ENCODE measurements at places on chromosomes 4 and X. TPM values are rescaled to one million over a fixed set of nuclear protein-coding genes. Genes with fewer than 3 reads are reported as not detected.

DNA sequence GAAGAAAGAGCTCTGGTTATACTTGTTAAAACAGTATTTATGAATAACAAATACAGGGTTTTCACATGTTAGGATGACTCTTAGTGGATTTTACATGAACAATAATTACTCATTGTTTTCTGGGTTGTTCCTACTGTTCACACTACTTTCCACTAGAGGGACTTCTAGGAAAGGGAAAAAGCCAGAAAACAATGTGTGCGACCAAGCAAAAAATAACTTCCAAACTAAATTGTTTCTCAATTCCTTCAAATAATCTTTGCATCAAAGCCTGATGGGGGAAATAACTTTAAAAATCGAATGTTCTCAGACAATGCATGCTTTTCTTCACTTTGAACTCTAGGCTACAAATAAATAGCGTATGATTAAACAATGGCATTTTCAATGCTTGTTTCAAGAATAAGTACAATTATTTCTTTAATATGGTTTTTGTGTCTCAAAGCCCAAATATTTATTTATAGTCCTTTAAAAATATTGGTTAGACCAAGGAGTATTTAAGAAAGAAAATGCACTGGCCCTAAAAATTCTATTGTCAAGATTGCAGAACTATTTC lies 72.1 kb upstream of the ETNPPL start:
- H3K36me3 ChIP-seq, result no peaks in the 10 kb centered on the region
- peak; percentile 53 for DNase-seq
- no peaks in the 10 kb centered on the region for H3K27me3 ChIP-seq

GRCh38 chr4:154869301-154869700 lies 88.2 kb downstream of the RBM46 start:
- no peaks in the 10 kb centered on the region for H3K27me3 ChIP-seq
- H3K36me3 ChIP-seq, result no peaks in the 10 kb centered on the region
- no peak for DNase-seq
- H3K27ac ChIP-seq, result no peak overlapping the region
- no peaks in the 10 kb centered on the region for H3K4me1 ChIP-seq

DNA sequence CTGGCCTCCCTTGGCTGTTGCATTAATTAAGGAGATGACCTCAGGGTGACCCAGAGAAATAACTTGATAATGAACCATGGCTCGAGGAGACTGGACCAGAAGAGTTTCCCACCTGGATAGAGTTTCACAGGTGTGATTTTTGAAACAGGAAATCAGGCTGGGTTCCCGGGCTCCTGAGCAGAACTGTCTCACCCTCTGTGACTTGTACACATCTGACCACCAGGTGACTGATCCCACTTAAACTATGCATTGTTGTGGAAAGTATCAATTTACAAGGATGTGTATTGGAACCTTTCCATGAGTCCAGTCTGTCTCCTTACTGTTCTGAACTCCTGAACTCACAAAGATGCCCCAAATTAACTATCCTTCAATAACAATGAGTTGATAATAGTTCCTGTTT lies 220.3 kb downstream of the PTTG2 start:
- H3K4me3 ChIP-seq, result no peak overlapping the region
- H3K36me3 ChIP-seq, result no peaks in the 10 kb centered on the region
- H3K27ac ChIP-seq, result no peak overlapping the region

F8 gene
- 1.1 TPM for total RNA-seq

DNA sequence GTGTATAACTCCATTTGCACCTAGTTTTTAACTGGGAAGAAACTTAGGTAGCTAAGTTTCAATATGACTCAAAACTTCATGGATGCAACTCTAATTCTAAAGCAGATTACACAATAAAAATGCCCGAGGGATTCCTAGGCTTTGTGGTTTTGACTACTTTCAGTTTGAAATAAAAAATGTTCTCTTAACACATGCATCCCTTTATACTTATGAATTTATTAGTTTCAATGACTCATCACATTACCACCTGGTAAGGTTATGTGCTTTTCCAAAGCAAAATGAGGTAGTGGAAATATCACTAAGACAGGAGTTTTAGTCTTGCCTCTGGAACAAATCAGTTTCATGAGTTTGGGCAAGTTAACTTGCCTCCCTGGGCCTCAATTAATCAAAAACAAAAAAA lies 125.5 kb downstream of the OPHN1 start:
- no peaks in the 10 kb centered on the region for H3K36me3 ChIP-seq
- no peak overlapping the region for H3K27ac ChIP-seq
- H3K4me3 ChIP-seq, result no peak overlapping the region
- DNase-seq, result no peak

TLR8 gene
- total RNA-seq, result not detected

DNA sequence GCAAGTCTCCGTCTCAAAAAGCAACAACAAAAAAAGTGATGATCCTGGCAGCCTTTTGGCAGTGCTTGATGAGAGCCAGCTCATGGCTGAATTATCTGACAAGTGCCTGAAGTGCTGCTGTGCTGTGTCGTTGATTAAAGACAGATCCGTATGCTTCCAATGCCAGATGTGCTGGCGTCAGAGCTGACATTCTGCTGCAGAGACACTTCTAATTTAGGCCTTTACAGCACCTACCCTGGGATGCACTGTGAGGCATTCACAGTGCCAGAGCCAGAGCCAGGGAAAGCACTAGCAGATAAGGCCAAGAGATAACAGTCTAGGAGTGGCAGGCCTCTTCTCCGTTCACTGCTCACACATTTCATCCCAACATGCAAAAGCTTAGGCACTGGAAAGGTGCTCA lies 995.5 kb downstream of the RAB28 start:
- H3K36me3 ChIP-seq, result no peaks in the 10 kb centered on the region
- no peak for DNase-seq
- no peaks in the 10 kb centered on the region for H3K27me3 ChIP-seq
- H3K4me3 ChIP-seq, result no peak overlapping the region
- no peak overlapping the region for H3K27ac ChIP-seq

- H3K4me1 ChIP-seq, result peaks cover 10% of the 10 kb centered on the region
- DNase-seq, result no peak
- H3K27ac ChIP-seq, result no peak overlapping the region
- H3K4me3 ChIP-seq, result no peak overlapping the region
Observed at GRCh38 chr4:109296527-109296926, 5.9 kb downstream of the COL25A1 start.

FAM236B gene
- not detected for total RNA-seq

GRCh38 chr4:153571006-153571545 lies 104.9 kb downstream of the TMEM131L start:
- DNase-seq, result no peak
- H3K27me3 ChIP-seq, result no peaks in the 10 kb centered on the region
- H3K4me3 ChIP-seq, result no peak overlapping the region
- no peaks in the 10 kb centered on the region for H3K36me3 ChIP-seq

USP17L10 gene
- total RNA-seq, result not detected

GRCh38 chr4:151652841-151653547 lies 107.8 kb downstream of the GATB start:
- H3K27ac ChIP-seq, result no peak overlapping the region
- H3K27me3 ChIP-seq, result no peaks in the 10 kb centered on the region
- no peak overlapping the region for H3K4me3 ChIP-seq
- no peaks in the 10 kb centered on the region for H3K36me3 ChIP-seq
- no peaks in the 10 kb centered on the region for H3K4me1 ChIP-seq

DCAF4L1 gene
- total RNA-seq, result 0.15 TPM

ITGB1BP2 gene
- 4.6 TPM for total RNA-seq

DNA sequence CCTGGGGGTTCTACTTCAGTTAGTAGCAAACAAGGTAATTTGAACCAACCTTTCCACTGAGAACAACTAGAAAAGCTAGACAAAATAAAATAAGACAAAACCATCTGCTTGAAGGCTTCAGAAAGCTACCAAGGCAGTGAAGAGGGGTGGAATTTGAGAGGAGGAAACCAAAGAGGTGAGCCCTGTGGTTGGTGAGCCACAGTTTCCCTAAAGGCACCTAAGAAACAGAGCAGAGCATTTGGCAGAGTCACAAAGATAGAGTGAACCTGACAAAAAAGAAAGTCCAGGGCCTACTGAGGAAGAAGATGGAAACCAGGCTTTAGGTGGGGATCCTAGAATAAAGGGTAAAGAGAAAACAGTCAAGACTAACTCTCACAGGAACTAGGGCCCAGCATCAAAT lies 44.3 kb downstream of the CHST7 start:
- no peaks in the 10 kb centered on the region for H3K36me3 ChIP-seq
- H3K4me1 ChIP-seq, result no peaks in the 10 kb centered on the region
- H3K27me3 ChIP-seq, result no peaks in the 10 kb centered on the region

- DNase-seq, result no peak
- H3K36me3 ChIP-seq, result no peaks in the 10 kb centered on the region
- no peak overlapping the region for H3K27ac ChIP-seq
- no peaks in the 10 kb centered on the region for H3K27me3 ChIP-seq
- no peaks in the 10 kb centered on the region for H3K4me1 ChIP-seq
Observed at GRCh38 chr4:177222781-177223180, 86.9 kb upstream of the NEIL3 start.

All from endothelial cell of umbilical vein (primary cell).